HS-27A (cell line): ENCODE measurements at places on chromosomes 2 and 18.

DNA sequence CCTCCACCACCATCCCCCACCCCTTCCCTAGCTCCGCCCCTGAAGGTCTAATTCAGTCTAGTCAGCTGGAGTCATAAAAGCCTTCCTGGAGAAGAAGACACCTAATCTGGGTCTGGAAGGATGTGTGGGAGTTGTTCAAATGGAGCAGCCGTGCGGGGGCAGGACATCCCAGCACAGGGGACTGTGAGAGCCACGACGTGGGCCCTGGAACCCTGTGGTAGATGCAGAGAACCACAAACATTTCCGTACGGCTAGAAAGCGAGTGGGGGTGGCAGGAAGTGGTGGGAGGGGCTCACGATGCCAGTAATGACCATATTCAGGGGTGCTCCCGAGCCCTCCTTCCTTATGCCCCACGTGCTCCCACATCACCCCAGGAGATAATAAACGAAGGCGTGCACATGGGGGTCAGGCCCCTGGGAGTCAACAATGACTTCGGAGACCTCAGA lies 20.9 kb upstream of the COL6A3 start:
- DNase-seq: no peak

DNA sequence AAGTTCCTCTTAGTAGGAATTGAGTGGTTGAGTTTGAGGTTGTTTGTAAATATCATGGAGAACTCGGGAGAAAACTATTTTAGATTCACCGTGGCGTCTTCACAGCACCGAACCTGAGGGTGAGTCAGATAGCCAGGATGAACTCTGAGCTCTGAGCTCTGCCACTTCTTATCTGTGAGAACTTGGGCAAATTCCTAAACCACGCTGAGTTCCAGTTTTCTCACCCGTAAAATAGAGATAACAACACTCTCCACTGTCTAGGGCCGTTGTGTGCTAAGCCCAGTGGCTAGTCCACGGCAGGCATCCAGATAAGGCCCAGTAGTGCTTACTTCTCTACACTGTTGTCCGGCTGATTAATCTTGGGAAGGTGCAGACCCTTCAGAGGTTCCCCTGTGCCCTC lies 7.0 kb downstream of the KIF5C start:
- DNase-seq: no peak

GRCh38 chr2:14816069-14817060 lies 183.8 kb downstream of the LRATD1 start:
- DNase-seq: no peak

DNA sequence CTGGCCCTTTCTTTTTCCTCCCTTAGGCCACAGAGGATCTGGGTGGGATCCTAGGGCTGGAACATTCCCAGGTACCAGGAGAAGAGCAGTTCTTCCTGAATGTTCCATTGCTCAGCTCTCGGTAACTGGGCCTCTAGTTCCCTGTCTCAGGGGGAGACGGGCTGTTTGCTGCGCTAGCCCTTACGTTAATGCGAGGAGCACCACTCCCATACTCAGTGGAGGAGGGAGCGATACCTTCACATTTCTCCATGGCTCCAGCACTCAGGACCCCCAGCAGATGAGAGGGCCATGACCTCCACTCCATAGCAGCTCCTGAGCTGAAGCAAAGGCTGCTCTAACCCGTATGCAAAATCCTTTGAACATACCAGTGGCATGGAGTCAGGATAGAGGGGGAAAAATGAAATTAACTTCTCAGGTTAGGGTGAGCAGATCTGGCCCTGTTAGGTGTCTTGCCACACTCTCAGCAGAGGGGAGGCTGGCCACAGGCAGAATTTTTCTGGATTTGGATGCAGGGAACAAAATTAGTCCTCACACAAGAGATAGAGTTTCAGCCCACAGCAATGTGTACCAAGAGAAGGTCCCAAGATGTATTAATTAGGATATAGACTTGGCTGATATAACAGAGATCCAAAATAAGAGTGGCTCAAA lies 206.7 kb downstream of the ZFP36L2 start:
- no peak for DNase-seq

GRCh38 chr2:120314690-120315366 lies 31.1 kb upstream of the INHBB start:
- no peak for DNase-seq

DNA sequence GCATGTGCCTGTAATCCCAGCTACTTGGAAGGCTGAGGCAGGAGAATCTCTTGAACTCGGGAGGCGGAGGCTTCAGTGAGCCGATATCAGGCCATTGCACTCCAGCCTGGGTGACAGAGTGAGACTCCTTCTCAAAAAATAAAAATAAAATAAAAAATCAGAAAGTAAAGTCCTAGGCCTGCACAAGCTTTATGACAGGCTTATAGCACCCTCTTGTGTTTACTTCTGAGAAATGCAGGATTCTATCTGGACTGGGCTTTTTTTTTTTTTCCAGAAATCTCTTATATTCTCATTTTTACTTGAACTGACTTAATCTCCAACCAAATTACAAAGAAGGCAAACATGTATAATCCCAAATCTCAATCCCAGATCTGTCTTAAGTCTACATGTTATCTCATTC lies 26.1 kb upstream of the REG3G start:
- no peak for DNase-seq

- DNase-seq: peak; percentile 51
Measured at GRCh38 chr2:12493031-12493513, 223.7 kb upstream of the TRIB2 start.

- no peak for DNase-seq
Measured at GRCh38 chr2:181362561-181362960, 94.6 kb upstream of the ITGA4 start.

DNA sequence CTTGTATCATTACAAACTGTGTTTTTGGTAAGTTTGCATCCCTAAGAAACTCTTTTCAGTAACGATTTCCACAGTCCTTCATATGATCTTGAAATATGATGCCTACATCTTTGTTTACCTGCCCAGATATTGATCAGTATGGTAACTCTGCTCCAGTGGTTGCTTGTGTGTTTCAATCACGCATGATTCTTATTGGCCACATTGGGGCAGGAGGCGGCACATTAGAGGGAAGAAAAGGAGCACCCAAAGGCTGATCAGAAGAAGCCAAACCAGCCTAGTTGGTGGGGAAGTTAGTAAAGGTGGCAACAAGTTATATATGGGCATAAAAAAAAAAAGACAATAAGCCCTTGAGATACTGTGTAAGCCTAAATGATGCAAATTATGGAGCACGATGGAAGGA lies 158.9 kb downstream of the RHBDD1 start:
- no peak for DNase-seq

DNA sequence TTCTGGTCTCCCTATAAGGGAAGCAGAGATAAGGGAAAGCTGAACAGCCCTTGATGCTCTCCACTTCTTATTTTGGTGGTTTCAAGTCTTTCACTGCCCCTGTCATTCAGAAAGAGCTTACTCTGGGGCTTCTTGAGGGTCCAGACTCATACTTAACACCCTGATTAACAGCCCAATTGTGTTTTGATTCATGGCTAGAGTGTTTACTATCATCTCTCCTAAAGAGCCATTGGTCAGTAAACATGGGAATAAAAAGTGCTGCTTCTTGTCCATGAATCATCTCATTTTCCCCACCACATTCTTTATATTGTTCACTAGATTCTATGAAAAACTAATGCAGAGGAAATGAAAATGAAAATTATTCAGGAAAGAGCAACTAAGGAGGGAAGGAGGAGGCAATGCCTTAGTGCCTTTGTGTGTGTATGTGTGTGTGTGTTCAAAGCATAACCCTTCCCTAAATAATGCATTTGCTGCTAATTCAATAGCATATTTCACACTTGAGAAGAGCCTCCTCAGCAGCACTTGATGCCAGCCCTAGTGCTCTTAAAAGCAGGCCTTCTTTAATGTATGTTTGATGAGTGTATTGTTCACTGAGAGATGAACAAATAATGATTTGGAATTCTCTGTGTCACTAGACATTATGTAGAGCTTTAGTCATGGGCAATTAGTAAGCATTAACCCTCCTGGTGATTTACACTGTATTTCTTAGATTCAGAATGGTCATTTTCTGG lies 63.5 kb downstream of the DCC start:
- no peak for DNase-seq

DNA sequence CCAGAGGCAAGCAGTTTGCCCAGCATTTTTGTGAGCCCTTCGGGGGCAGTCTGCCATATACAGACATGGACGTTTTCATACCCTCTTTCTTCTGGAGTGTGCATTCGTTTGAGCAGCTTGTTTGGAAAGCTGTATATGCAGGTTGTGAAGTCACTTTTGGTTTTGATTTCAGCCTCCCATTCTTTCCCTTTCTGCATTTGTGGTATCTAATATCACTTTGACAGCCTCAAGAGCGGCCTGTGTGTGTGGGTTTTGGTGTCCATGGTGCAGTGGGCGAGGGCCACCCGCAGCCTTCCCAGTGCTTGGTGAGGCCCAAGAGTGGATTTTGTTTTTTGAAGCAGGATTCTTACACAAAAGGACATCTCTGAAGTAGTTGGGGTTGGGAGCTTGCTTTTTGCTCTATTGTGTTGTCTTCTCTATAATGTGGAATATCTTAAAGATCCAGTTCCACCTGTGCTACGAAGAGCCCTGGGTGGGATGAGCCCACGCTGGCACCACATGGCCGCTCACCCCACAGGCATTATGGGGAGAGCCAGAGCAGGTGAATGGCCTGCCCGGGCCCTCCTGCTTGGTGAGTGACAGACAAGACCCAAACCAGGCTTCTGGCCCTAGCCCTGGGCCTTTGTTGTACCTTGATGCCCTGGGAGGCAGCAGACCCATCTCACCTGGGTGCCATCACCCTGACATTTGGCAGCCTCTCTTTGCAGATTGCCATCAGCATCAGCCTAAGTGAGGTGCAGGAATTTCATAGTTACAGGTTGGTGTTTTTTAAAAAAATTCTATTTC lies 29.5 kb downstream of the INPP4A start:
- no peak for DNase-seq

- no peak for DNase-seq
Measured at GRCh38 chr18:73038336-73038735, 170.5 kb upstream of the NETO1 start.
